Left colon (tissue), 2 donors: ENCODE measurements at places on chromosomes 5 and 9. TPM values are rescaled to one million over a fixed set of nuclear protein-coding genes. Genes with fewer than 3 reads are reported as not detected.

SPATA31E1 gene
- total RNA-seq: not detected

GRCh38 chr9:121123816-121124535 is 49.2 kb downstream of the CNTRL start:
- no peak for DNase-seq

DNA sequence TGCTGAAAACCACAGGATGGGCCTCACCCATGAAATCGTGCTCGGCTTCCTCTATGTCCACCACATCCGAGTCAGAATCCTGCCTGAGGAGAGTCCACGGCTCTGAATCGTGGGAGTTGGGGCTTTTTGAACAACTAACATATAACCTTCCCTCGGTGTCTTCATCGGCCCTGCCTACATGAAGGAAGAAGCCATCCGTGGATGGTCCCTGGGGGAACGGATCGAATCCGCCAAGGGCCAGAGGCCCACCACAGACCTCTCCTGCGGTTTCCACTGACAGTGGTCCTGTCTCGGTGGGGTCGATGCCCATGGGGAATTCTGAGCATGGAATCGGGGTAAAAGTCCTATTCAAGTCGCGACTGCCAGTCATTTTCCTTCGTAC is 85.0 kb downstream of the CAMSAP1 start:
- no peak for DNase-seq

- peak; percentile 26 for DNase-seq
Measured at GRCh38 chr5:174723979-174724483, 351 bp upstream of the MSX2 start.

GRCh38 chr5:57317341-57317740 is 143.5 kb downstream of the GPBP1 start:
- DNase-seq: no peak

IFNK gene
- total RNA-seq: not detected

ARHGEF37 gene
- 23.5 TPM for total RNA-seq
